ENCODE measurements at places on chromosomes 7 and 10.

GRCh38 chr10:2548071-2548470 lies 519.3 kb upstream of the PFKP start:
- no peak for DNase-seq

DNA sequence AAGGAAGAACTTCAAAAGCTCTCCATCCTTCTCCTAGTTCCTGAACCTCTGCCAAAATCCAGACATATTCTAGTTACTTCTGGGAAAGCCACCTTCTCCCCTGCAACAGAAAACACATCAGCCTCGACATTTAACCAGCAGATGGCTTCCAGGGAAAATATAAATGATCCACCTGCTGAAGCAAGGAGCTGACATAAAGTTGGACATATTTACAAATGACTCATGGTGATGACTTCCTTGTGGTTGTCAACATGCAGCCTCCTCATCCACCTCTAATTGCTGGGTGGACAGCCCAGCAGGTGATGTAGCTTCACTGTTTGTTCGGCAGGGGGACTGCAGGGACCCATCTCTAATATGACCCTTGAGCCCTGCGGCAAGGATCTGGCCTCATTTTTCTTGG lies 266.0 kb downstream of the C7orf25 start:
- DNase-seq = no peak

GRCh38 chr10:43250615-43251418 lies 16.0 kb downstream of the RASGEF1A start:
- DNase-seq = peak; percentile 12

DNA sequence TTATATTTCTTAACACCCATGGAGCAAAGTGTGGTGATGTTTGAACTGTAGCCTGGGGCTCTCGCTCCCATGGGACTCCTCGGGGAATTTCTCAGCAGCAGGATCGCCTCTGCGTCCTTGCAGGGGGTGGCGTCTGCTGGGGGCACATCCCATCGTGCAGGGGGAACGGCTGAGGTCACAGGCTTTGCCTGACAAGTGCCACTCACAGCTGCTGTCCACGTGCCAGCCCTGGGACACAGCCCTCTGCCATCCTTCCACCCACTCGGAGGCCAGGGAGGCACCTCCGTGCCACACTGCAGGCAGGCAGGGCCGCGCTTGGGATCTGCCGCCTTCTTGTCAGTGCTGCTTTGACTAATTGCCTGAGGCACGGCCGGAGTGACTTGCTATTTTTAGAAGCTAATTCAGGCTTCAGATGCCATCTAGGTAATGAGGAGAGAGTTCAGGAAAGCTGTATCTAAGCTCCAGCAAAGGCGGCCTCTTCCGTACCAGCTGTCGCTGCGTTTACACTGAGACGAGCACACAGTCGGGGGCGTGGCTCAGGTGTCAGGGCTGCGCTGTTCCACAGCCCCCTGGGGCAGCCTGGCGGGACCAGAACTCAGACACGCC lies 45.7 kb downstream of the PITRM1 start:
- no peak for DNase-seq

GRCh38 chr10:22483132-22483531 lies 137.8 kb downstream of the SPAG6 start:
- DNase-seq = no peak

DNA sequence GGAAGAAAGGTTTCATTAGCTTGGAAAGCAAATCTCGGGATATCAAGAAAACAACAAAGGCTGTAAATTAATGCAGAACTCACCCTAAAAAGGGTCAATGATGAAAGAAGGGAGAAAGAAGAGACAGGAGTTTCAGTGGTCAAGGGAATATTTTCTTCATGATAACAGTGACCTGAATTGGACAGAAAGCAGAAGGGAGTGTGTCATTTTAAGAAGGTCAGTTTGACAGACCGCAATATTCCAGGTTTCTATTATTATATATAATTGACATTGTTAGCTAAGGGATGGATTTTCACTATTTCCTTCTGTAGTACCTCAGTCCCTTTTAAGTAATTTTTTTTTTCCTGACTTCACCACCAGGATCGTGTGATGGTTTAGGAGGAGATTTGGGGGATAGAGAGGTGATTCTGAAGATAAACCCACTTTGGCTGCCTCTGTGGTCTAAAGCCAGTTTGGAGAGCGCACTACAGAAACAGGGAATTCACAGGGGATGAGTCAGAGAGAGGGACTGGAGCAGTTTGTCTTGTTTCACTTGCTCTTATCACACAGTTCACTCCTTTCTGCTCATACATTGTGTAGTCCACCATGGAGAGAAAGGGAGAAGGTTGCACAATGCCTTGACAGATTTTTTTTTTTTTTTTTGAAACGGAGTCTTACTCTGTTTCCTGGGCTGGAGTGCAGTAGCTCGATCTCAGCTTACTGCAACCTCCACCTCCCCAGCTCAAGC lies 417.9 kb downstream of the AUTS2 start:
- no peak for DNase-seq

DNA sequence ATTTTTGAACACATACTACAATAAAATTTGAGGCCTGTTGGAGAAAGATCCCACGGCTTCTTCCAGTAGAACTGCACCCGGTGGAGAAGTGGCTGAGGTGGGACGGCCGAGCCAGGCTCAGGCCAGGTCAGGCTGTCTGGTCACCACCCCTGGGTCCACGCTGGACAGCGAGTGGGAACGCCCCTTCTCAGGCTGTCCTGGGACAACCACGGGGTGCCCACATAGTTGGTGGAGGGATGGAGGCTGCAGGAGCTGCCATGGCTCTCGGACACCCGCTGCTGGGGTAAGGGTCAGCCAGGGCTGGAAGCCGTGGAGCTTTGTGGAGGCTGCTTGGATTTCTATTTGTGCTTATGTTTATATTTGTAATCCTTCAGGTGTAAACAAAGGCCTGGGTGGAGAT lies 206.5 kb downstream of the DNAJB6 start:
- no peak for DNase-seq

- no peak for DNase-seq
Observed at GRCh38 chr10:67735430-67735829, 39.4 kb upstream of the CTNNA3 start.

DNA sequence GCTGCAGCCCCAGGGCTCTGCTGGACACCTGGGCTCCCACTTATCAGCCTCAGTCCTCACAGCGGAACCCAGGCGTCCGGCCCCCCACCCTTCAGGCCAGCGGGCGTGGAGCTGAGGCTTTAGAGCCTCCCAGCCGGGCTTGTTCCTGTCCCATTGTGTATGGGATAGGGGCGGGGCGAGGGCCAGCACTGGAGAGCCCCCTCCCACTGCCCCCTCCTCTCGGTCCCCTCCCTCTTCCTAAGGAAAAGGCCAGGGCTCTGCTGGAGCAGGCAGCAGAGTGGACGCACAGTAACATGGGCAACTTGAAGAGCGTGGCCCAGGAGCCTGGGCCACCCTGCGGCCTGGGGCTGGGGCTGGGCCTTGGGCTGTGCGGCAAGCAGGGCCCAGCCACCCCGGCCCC lies 2.7 kb downstream of the NOS3 start:
- DNase-seq = no peak

DNA sequence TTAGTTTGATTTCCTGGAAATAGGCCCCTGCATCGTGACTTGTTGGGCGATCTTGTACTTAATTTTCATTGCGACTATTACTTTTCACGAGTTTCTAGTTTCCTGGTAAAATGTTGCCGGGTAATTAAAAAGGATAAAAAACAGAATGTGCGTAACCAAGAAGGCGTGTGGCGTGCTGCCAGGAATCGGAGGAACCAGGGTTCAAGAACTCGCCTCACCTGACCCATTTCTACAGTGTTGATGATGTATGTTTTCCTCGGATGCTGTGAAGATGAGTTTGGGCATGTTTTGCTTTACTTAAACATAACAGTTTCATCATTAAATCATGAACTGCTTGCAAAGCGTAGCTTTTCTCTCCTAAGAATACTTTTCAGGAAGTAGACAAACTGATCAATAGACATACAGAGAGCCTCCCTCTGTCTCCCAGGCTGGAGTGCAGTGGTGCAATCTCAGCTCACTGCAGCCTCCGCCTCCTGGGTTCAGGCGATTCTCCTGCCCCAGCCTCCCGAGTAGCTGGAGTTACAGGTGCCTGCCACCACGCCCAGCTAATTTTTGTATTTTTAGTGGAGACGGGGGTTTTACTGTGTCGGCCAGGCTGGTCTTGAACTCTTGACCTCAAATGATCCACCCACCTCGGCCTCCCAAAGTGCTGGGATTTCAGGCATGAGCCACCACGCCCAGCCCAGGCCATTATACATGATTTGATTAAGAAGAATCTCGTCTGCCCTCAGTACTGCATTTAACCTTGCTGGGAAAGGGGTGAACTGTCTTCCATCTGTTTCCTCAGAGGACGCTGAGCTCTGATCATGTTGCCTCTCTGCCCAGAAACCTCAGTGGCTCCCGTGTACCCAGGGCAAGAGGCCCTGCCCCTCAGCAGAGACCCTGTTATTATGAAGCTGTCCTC lies 9.1 kb downstream of the FOXK1 start:
- DNase-seq = no peak

GRCh38 chr7:156050636-156051569 lies 238.6 kb upstream of the SHH start:
- DNase-seq = no peak

DNA sequence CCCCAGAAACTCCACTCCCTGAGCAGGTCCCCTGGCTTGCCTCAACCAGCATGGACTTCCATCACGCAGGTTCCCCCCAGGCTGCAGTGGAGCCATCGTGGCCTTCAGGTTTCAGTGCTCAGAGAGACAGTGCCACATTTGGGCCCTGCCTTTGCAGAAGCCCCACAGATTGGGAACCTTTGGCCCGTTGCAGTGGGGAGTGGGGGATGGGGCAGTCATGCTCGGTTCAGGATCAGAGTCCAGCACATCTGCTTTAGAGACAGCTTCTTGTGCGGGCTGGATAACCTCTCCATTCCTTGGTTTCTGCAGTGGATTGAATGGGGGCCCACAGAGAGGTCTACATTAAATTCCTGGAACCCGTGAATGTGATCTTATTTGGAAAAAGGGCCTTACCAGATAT lies 183.9 kb downstream of the EBF3 start:
- peak; percentile 54 for DNase-seq

GRCh38 chr7:145123502-145123901 lies 287.6 kb upstream of the TPK1 start:
- no peak for DNase-seq

DNA sequence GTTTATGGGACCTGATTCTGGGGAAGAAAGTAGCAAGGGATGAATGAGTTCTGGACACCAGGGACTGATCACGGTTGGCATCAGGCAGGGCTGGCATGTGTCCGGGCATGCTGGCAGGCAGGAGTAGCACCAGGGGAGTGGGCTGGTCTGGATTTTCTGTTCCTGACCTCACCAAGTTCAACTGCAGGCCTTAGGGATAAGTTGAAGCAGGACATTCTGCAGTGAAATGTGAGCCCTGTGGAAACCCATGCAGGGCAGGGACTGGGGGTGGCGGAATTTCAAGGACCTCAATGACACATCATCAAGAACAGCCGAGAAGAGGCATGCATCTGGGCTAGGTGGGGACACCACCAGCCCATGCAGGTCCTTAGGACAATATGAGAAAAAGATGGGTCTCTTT lies 80.2 kb upstream of the ADAM12 start:
- DNase-seq = no peak

DNA sequence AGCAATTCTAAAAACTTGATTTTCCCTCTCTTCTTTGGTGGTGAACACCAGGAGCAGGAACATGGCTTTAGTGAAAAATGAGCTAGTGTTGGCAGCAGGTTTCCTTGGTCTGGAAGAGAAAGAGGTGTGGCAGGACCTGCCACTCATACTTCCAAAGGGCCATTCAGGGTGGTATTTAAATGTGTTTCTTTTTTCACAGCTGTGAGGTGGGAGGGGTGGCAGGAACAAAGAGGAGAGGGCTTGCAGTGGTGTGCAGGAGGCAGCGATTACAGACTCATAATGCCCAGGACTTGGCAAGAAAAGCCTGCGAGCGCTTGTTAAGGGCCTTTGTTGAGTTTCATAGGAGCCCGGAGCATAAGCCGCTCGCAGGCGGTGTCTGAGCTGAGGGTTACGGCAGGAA lies 36.8 kb downstream of the WIPF3 start:
- DNase-seq = no peak

DNA sequence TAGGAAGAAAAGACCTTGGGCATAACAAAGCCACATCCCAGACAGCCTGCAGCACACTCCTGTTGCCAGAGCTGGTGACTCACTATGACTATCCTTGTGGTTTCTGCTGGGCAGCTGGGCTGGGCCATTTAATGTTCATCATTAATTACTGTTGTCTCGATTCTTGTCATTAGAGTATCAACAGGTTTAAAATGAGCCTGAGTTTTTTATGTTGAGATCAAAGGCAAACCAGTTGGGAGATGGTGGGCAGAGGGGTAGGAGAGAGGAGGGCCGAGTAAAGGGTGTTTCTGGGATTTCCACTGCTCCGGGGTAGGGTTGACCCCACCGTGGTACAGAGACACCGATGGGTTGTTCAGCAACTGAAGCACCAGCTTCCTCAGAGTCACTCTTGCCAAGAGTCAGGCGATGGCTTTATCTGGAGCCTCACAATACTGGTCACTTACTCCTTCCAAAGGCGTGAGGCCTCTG lies 128.7 kb upstream of the LYZL1 start:
- no peak for DNase-seq

- no peak for DNase-seq
Observed at GRCh38 chr7:135770139-135770710, 21.6 kb upstream of the FAM180A start.

DNA sequence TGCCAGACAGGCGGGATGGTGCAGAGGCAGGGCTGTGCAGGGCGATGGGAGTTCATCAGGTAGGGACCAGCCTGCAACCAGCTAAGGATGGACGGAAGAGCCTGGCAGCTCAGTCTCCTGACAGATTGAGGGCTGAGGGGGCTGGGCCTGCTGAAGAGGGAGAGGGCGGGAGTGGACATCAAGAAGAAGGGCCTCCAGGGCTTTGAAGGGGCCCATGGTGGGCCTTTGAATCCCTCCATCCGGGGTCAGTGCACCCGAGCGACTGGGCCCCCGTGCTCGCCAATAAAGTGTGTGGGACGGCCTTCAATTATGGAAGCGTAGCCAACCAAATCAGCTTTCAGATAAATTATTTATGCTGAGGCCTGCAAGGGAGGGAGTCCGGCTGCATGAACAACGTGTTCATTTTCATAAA lies 431.2 kb downstream of the RPS24 start:
- no peak for DNase-seq

DNA sequence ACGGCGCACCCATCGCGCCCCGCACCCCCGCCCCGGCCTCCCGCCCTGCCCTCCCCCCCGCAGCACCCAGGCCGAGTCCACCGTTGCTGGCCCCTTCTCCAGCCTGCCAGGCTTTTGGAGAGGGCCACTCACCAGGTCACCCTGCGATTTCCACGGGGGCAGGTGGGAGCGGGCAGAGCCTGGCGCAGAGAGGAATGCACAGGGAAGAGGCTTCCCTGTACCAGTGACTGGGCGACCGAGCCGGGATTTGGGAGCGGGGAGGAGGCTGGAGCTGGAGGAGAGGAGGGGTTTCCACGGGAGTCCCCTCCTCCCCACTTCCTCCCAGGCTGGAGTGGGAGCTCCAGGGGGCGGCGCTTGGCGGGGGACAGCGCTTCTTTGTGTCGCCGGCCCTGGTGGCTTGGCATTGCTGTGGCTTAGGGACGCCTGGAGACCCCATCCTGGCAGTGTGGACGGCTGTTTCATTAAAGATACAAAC lies 19.3 kb downstream of the TCAF1 start:
- peak; percentile 93 for DNase-seq

GRCh38 chr10:109886037-109886780 lies 37.1 kb downstream of the XPNPEP1 start:
- DNase-seq = no peak
